ENCODE measurements at places on chromosomes 6 and 20. TPM values are rescaled to one million over a fixed set of nuclear protein-coding genes. Genes with fewer than 3 reads are reported as not detected.

- DNase-seq: no peak
These were observed 67.3 kb downstream of the LY86 start for GRCh38 chr6:6655805-6656251.

- no peak for DNase-seq
These were observed 45.1 kb upstream of the TBX18 start for GRCh38 chr6:84809455-84809854.

- DNase-seq: peak; percentile 86
These were observed 19.5 kb downstream of the ZNF311 start for GRCh38 chr6:28985462-28986164.

GRCh38 chr6:107275330-107275865, 160.1 kb upstream of the BEND3 start:
- DNase-seq: no peak

Gene OTOR
- total RNA-seq: not detected

DNA sequence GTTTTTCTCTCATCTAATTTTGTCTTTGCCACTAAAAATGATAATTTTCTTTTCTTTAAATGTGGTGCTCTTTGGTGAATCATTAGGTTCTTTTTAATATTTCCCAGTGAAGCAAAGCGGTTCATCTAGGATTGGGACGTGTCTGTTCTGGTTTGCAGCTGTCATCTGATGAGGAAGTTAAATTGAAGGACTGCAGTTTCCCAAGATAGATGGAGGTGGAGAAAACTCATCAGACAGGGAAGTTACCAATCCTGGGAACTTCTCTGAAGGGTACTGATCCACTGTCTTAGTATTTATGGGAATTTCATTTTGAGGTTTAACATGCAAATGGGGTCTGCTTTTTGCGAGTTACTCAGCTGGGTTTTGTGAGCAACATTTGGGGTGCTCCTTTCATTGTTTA, 2.4 kb upstream of the AARS2 start:
- no peak for DNase-seq
